ENCODE measurements at places on chromosomes 2 and 18. TPM values are rescaled to one million over a fixed set of nuclear protein-coding genes. Genes with fewer than 3 reads are reported as not detected.

- DNase-seq = no peak
Measured at GRCh38 chr2:117056376-117056748, 758.1 kb upstream of the DDX18 start.

Gene CHST9
- not detected for total RNA-seq

Gene ZNF513
- 7.2 TPM for total RNA-seq

DNA sequence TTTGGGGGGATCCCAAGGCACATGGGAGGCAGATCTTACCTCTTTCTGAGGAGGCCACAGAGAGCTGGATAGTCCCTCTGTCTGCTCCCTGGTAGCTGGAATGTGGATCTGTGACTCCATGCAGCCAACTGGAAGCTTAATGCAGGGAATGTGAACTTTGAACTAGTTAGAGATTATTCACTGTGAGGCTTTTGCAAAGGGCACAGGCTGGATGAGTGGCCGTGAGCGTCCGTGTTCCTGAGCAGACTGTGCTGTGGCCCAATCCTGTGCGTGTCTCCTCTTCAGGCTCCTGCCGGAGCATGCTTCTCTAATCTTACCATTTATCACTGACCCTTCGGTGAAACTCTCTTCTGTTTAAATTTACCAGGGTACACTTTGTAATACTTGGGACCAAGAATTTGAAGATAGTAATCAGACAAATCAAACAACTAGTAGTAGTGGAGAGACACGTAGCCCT lies 187.6 kb downstream of the PTPRM start:
- DNase-seq = no peak

DNA sequence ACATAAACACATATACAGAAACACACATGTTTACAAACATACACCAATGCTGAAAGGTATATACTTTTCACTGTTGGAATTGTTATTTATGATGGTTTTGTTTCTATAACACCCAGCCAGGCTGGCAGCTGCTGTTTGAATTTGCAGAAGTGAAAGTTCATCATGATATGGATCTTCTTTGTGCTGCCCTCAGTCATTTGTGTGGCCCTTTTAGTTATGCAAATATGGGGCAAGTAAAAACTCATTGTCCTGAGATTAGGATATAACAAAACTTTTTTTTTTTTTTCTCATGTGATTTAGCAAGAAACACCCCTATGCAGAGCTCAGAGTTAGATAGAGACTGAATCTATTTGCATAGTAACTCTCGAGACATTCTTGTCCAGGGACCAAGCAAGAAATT lies 714.1 kb downstream of the KCNJ3 start:
- no peak for DNase-seq

- DNase-seq = no peak
Measured at GRCh38 chr2:155633887-155634570, 698.5 kb downstream of the NR4A2 start.

GRCh38 chr2:233178994-233179847 lies 72.3 kb upstream of the ATG16L1 start:
- DNase-seq = no peak
